ENCODE measurements at places on chromosomes 11 and 22.
A peak's percentile ranks its signal among the peaks of the same experiment; 100 is the strongest.

- DNase-seq, result no peak
Measured at GRCh38 chr11:87493516-87493915, 455.8 kb downstream of the TMEM135 start.

GRCh38 chr11:5815534-5815933 is 6.8 kb downstream of the OR52N2 start:
- DNase-seq, result no peak

- no peak for DNase-seq
Measured at GRCh38 chr11:116267146-116267545, 505.6 kb downstream of the BUD13 start.

GRCh38 chr11:117643606-117644300 is 153.3 kb downstream of the DSCAML1 start:
- DNase-seq, result no peak

DNA sequence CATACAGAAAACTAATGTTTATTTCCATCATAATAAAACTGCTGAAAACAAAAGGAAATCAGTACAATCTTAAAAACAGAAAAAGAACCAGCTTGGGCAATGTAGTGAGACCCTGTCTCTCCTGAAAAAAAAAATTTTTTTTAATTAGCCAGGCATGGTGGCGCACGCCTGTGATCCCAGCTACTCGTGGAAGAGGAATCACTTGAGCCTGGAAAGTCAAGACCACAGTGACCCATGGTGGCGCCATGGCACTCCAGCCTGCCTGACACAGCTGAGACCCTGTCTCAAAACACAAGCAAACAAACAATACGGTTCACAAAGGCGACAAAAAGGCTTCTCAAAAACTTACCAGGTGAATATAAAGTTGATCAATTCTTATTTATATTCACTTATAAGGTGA is 289.7 kb downstream of the BRD1 start:
- DNase-seq, result no peak

GRCh38 chr11:61844909-61845565 is 16.9 kb downstream of the FADS2 start:
- no peak for DNase-seq

DNA sequence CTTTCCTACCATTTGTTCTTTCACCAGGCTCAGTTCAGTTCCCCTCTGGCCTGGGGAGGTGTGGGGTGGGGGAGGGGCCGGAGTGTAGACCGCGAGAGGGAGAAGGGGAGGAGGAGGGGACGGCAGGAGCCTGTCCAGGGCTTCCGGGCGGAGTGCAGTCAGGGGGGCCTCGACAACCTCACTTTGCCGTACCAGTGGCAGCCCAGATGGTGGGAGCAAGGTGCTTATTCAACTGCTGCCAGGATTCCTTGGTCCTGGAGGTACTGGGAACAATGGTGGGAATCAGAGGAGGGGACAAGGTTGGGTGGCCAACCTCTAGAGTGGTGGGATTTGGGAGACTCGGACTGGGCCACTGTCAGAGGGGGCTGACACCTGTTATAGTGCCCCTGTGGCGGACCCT is 1.2 kb downstream of the BACE1 start:
- no peak for DNase-seq

- no peak for DNase-seq
Measured at GRCh38 chr11:123586568-123586967, 67.9 kb downstream of the SCN3B start.

- no peak for DNase-seq
Measured at GRCh38 chr11:34791780-34792542, 124.2 kb downstream of the APIP start.

GRCh38 chr22:25110846-25111578 is 88.6 kb upstream of the CRYBB3 start:
- peak; percentile 80 for DNase-seq
